Stimulated activated CD8-positive, alpha-beta memory T cell treated with anti-CD3 and anti-CD28 coated beads, Interleukin-7, amount 100 ng/mL, for 48 hours (primary cell): ENCODE measurements at places on chromosomes 2 and 18.

DNA sequence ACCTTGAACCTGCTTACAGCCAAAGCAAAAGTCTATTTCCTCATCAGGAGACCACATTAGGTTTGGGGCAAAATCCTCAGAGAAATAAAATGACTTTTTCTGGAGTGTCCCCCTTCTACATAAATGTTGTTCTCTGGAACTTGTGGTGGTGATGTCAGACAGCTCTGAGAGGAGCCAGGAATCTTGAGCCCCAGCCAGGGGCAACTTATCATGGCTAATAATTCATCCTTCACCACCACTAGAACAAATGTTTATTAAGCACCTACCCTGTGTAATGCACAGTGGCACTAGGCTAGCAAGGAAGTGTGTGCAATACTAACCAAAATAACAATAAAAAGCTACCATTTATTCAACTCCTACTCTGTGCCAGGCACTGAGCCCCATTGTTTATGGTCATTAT, 9.0 kb upstream of the BMP10 start:
- no peak for DNase-seq

DNA sequence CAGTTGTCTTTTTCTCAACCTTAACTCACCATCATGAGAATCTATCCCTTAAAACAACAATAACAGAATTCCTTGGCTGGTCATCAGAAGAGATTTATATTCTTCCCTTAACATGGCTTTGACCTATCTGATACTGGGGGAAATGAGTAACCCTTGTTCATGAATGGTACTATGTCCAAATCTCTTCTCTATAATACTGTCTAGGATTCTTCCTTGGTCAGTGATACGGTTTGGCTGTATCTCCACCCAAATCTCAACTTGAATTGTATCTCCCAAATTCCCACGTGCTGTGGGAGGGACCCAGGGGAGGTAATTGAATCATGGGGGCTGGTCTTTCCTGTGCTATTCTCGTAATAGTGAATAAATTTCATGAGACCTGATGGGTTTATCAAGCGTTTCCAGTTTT, 282.0 kb upstream of the SIX2 start:
- DNase-seq, result no peak

DNA sequence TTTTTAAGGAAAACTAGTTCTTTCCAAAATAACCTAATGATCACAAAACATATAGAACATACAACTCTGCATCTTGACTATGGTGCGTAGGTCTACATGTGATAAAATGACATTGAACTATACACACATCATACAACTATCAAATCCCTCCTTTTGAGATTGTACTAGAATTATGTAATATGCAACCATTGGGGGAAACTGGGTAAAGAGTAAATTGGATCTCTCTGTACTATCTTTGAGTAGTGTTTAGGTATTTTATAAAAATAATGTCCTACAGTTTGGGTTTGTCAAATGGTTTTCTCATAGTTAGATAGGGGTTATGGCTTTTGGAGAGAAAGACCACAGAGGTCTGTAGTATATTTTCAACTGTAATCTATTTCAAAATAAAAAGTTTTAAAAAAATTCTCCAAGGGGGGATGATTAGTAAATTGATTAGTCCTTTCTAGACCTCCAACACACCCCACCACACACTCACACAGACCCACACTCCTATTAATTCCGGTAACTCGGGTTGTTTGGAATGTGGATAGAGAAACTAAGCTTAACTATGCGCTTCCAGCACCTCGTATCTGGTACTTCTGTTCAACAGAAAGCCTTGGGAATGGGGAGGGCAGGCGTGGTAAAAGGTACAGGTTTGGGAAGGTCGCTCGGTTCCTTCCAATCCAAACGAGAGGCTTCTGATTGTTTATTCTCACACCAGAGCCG, 695 bp upstream of the BIRC6 start:
- no peak for DNase-seq

GRCh38 chr18:1394966-1395365, 490.3 kb downstream of the ADCYAP1 start:
- DNase-seq, result no peak

GRCh38 chr2:148582679-148583511, 61.7 kb upstream of the EPC2 start:
- DNase-seq, result no peak

GRCh38 chr18:44961288-44961995, 280.8 kb downstream of the SETBP1 start:
- DNase-seq, result no peak

DNA sequence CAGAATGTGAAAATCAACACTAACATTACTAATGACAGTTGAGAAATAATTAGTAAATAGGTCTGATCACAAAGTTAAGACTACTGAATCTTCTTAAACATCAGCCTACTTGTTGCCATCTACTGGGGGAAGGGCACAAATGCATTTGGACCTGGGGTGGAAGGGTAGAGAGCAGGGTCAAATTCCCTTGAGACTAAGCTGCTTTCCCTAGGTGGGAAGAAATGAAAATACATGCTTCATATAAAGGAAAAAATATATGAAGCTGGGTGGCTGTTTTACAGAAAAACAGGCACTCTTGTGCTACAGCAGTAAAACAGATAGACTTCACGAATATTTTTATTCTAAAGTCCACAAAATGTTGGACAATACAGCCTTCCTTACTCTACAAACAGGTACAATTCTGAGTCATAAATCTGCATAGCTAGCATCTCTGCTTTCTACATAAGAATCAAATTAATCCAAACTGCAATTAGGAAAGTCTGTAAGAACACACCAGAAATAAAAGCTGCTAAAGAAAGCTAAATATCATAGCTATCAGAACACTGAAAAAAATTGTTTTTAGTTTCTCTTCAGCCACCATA, 10.9 kb downstream of the TRIP12 start:
- DNase-seq, result no peak

GRCh38 chr18:8976606-8977005, 125.9 kb upstream of the NDUFV2 start:
- DNase-seq, result no peak

DNA sequence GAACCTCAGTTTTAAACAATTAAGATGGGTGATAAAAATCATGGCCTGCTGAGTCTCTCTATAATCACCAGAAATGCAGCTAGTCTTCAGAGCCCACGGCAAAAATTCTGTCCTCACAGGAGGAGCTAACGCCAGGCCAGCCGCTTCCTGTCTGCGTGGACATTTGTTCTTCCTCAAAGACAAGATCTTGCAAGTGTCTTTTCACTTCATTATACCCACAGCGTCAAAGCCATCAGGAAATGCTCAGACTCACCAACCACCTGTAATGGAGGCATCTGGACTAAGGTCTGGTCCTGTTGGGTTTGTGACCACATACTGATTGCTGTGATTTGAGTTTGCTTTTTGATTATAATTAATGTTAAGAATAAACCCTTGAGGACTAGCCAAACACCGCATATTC, 473.8 kb upstream of the MC4R start:
- DNase-seq, result no peak

DNA sequence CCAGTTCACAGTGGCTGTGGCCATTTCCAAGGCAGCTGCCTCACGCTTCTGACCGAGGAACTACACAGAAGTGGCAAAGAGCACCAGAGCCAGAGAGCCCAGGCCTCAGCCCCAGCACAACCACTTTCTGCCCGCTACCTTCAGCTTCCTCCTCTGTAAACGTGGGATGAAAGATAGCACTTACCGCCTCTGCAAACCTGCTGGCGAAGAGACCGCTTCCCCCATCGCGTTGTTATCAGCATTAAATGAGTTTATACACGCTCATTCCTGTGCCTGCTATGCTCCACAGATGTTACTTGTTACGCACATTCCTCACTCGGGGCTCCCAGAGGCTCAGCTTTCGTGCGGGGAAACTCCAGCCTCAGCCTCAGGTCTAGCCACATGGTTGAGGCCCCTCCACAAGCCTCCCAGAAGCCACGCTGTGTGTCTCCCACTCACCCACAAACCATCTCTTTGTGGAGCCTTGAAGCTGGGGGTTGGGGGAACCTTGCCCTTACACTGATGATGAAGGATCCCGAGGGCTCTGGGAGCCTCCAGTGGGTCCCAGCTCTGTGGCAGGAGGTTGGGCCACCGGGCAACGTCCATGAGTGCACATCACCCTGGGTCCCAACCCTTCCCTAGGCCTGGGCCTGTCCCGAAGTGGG, 63.3 kb upstream of the SMAD7 start:
- DNase-seq, result no peak

DNA sequence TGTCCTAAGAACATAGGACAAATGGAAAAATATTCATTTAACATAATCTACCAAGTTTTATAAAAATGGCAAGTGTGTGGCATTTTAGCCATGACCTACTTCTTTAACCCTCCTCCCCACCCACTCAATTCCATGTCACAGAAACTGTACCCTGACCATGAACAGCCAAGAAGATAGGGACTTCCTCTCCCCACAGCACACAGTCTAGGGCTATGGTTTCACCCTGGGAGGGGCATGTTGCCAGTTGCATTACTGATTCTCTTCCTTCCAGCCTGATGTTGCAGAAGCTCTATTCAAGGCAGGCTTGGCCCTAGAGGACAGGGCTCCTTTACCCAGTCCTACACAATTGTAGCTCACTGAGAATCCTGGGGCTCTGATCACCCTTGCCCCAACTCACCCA, 153.6 kb upstream of the KLF7 start:
- no peak for DNase-seq

GRCh38 chr18:76351961-76352581, 143.0 kb downstream of the ZNF516 start:
- no peak for DNase-seq

GRCh38 chr2:221571025-221571550, 1.0 kb downstream of the EPHA4 start:
- no peak for DNase-seq

GRCh38 chr2:240182476-240182875, 42.0 kb upstream of the OTOS start:
- DNase-seq, result no peak

DNA sequence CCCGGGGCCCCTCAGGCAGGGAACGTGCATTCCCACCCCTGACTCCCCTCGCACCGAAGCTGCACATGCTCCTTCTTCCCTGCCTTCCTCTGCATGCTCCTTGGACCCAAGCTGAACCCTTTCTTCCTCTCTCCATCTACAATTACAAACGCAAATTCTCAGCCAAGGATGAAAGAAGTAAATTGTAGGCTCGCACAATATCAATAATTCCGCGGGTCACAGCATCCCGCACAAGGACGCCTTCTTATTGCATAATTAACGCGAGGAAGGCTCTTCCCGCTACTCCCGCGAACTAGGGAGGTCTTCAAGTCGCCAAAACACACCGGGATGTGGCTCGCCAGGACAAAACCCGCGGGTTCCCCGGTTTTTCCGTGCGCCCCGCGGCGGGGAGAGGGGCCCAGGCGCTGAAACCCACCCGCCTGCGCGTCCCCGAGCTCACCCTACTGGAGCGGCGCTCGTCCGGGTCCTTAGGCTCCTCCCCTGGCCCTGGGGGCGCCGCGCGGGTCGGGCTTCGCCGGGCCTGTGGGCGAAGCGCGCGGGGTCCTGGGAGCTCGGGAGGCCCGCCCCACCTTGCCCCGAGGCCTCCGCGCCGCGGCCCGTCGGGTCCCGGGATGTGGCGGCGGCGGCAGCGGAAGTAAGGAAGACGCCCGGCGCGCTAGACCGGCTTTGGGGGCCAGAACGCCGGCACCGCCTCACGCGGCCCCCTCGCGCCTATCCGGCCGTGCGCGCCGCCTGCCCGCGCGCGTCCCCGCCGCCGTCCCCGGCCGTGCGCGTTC, at the start of gene CHST10:
Gene CHST10, minus strand, starts transcription at position 734 of the 776 bp plus-strand sequence. CDS start 10,993 bp downstream, outside the sequence.
- DNase-seq, result peak; percentile 46

- DNase-seq, result no peak
Observed at GRCh38 chr2:153235516-153235915, 243.0 kb downstream of the RPRM start.

DNA sequence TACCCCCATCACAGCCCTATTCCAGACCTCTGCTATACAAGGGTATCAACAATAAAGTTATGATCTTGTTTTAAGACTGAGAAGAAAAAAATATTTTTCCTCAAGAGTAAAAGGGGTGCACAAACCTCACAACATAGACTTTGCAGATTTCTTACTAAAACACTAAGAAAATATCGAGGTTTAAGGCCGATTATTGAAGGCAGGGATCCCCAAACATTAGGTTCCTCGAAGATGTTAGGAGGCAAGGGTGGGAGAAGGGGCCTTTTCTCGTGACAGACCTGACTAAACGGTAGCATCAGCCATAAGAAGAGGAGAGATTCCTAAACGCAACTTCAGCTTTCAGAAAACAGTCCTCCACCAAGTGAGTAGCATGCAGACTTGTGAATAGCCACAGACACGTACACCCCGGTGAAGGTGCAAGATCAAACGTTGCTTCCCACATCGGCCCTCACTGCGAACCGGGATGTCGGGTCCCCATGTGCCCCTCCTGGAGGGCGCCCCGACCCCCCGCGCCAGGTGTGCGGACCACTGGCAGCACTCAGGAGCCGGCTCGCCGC, 678 bp downstream of the PIAS2 start:
- peak; percentile 3 for DNase-seq

DNA sequence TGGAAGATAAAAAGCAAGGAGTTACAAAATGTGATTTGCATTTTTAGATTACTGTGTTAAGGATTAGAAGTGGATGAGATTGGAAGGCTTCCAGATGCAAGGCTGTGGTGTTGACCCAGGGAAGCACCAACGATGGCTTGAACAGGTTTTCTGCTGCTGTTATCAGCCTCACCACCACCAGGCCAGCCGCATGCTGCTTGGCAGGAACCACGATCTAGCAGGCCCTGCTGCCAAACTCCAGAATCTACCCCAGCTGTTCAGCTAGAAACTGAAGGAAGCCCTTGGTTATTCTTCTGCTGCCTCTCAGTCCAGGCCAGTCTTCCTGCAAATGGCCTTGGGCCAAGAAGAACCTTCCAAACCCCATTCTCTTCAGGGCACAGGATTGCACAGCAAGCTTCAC, 133.9 kb downstream of the MTCL1 start:
- DNase-seq, result no peak

GRCh38 chr2:206378835-206379234, 64.5 kb upstream of the ADAM23 start:
- DNase-seq, result no peak

GRCh38 chr2:240962300-240963064, 35.9 kb upstream of the SNED1 start:
- DNase-seq, result no peak

DNA sequence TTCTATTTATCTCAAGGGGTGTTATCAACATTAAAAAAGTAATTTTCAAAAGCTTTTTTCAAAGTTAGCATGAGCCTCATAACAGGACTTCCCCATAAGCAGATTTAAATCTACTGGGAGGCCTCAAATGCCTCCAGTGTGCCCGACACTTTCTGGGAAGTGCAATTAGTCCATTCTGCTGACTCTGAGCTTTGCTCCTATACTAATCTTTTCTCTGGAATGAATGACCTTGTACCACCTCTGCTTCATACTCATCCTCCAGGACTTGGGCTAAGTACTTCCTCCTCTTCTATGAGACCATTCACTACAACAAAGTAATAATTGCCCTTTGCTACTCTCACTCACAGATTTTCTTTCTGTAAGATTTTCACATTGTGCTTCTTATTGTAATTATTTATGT, 111.1 kb downstream of the RIT2 start:
- no peak for DNase-seq

- no peak for DNase-seq
Observed at GRCh38 chr18:13308369-13308768, 89.8 kb downstream of the LDLRAD4 start.

GRCh38 chr18:30658306-30658705, 384.2 kb downstream of the DSC3 start:
- DNase-seq, result no peak

GRCh38 chr2:194060269-194060668, 1596.8 kb upstream of the SLC39A10 start:
- no peak for DNase-seq
